MCF 10A (cell line): ENCODE measurements at places on chromosomes 7 and 10.

GRCh38 chr7:109964780-109965179 lies 1126.1 kb upstream of the LRRN3 start:
- peaks cover 5% of the 10 kb centered on the region for H3K4me1 ChIP-seq
- no peaks in the 10 kb centered on the region for H3K27me3 ChIP-seq
- no peak overlapping the region for H3K27ac ChIP-seq
- H3K4me3 ChIP-seq = no peak overlapping the region
- DNase-seq = peak; percentile 31

GRCh38 chr7:143395187-143396149 lies 13.2 kb downstream of the EPHA1 start:
- DNase-seq = no peak
- H3K36me3 ChIP-seq = peaks cover 29% of the 10 kb centered on the region
- H3K27me3 ChIP-seq = no peaks in the 10 kb centered on the region
- peaks cover 11% of the 10 kb centered on the region for H3K4me1 ChIP-seq

DNA sequence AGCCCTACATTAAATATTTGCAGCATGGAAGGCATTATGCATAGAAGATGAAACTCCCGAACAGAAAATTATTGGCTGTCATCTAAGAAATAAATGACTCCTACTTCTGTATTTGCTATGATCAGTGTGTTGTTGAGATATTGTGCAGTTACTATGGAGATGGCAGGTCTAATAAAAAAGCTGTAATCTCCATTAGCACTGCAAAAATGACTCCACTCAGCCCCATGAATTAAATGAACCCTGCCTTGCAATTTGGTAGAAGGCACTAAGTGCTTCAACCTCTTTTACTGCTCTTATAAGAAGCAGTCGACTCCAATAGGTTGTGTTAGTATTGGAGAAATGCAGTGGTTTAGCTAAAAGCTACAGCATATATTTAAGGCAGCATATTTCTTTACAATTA lies 290.0 kb upstream of the PHYHIPL start:
- no peak for DNase-seq
- no peaks in the 10 kb centered on the region for H3K36me3 ChIP-seq
- H3K27me3 ChIP-seq = no peaks in the 10 kb centered on the region
- no peak overlapping the region for H3K4me3 ChIP-seq

- DNase-seq = no peak
- no peaks in the 10 kb centered on the region for H3K4me1 ChIP-seq
- no peaks in the 10 kb centered on the region for H3K27me3 ChIP-seq
Observed at GRCh38 chr10:19488592-19489280, 327.5 kb upstream of the PLXDC2 start.

- no peaks in the 10 kb centered on the region for H3K27me3 ChIP-seq
- peaks cover 11% of the 10 kb centered on the region for H3K4me1 ChIP-seq
- H3K36me3 ChIP-seq = peaks cover 13% of the 10 kb centered on the region
- DNase-seq = peak; percentile 52
Observed at GRCh38 chr7:75624134-75624832, 114.5 kb downstream of the HIP1 start.

GRCh38 chr7:143415742-143416397 lies 7.2 kb upstream of the EPHA1 start:
- no peaks in the 10 kb centered on the region for H3K27me3 ChIP-seq
- peak; percentile 47 for DNase-seq
- peaks cover 32% of the 10 kb centered on the region for H3K4me1 ChIP-seq

DNA sequence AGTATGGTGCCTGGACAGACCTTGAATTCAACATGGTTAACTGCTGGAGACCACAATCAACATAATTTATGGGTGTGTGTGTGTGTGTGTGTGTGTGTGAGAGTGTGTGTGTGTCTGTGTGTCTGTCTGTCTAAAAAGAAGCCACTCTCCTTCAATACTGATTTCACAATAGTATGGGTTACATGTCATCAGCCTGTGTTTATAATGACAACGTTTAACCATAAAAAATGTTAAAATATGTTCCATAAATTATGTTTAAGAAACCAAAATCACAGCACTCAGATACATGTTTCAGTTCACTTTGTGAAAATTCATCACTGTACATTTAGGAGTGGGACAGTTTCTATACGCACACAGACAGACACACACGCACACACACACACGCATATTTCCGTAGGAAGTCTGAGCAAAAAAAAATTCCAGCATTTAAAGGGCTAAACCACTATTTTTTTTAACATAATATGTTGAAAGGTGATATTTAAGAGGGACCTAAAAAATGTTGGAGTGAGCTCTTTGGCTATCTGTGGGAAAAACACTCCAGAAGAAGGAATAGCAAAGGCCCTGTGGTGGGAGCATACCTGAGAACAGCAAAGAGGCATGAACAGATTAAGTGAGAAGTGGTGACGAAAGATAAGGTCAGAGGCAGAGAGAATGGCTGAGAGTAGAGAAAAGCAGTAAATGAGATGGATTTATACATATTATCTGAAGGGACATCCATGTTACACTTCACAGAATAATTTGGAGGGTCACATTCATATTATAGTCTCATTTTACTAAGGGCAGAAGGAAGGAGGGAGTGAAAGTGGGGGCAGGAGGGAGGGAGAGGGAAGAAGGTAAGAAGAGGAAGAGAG lies 10.9 kb downstream of the PDZD8 start:
- H3K4me1 ChIP-seq = peaks cover 45% of the 10 kb centered on the region
- peak overlapping the region; percentile 17 for H3K4me3 ChIP-seq
- peak; percentile 49 for DNase-seq
- H3K27me3 ChIP-seq = no peaks in the 10 kb centered on the region
- H3K36me3 ChIP-seq = peaks cover 4% of the 10 kb centered on the region

- no peak overlapping the region for H3K4me3 ChIP-seq
- H3K27me3 ChIP-seq = no peaks in the 10 kb centered on the region
- H3K36me3 ChIP-seq = peaks cover 66% of the 10 kb centered on the region
- H3K27ac ChIP-seq = no peak overlapping the region
Observed at GRCh38 chr7:99386584-99387238, 12.2 kb downstream of the ARPC1B start.

DNA sequence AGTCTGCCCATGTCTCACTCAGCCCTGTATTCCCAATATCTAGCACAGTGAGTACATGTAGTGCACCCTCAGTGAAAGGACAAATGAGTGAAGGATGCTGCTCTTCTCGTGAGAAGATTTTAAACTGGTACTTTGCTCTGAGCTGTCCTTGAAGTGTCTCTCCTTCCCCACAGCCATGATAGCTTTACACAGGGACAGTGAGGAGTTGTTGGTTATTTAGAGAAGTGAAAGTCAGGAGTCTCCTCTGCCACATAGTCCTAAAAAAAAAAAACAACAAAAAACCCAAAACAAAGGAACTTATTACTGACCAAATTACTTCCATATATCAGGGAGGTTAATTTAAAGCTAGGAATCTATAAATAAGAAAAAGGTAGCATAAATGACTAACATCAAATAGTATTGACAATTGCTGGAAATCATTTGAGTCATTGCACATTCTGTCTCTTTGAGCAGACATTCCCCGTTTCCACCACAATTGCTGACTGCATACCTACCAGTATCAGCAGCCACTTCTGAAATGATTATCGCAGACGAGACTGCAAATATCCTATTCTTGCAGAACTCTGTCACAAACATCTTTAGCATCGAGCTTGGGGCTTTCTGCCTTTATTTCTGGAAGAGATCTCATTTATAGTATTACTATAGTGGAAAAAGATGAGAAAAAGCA lies 202.1 kb downstream of the PTEN start:
- no peak for DNase-seq
- no peaks in the 10 kb centered on the region for H3K27me3 ChIP-seq
- peaks cover 17% of the 10 kb centered on the region for H3K4me1 ChIP-seq
- H3K36me3 ChIP-seq = no peaks in the 10 kb centered on the region

DNA sequence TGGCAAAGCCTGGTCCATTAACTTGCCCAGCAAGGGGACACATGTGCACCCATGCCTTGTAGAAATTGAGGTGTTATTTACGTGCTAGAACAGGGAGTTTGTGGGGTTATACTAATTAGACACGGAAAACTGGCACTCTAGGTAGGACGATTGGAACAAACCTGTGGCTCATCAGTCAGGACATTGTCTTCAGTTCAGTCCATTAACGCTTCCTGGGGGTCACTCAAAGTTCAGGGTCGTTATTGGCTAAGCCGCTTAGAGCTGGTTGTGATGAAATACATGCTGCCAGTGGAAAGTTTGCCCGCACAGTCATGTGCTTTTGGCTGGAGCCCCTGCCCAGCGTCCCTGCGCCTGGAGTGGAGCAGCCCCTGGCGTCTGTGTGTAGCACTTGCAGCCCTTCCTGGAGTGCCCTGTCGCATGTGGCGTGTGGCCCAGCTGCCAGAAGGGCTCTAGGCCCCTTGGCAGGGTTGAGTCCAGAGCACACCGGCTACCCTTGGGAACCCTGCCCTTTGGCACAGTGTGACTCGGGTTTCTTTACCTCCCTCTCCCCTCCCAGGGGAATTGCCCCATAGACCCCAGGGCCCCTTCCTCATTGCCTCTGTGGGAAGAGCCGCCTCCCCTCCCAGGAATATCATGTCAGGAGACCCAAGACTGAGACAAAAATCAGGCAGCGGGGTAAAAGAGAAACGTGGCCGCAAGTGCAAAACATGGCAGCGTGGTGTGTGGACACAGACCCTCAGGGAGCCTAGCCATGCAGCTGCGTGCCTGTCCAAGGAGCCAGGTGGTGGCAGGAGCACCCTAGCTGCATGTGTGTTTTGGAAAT lies 9.8 kb downstream of the ZNF775 start:
- H3K27me3 ChIP-seq = no peaks in the 10 kb centered on the region
- no peak overlapping the region for H3K4me3 ChIP-seq
- no peaks in the 10 kb centered on the region for H3K36me3 ChIP-seq
- DNase-seq = no peak

- no peak for DNase-seq
- H3K36me3 ChIP-seq = no peaks in the 10 kb centered on the region
- H3K27me3 ChIP-seq = peaks cover 67% of the 10 kb centered on the region
- H3K4me1 ChIP-seq = no peaks in the 10 kb centered on the region
Observed at GRCh38 chr10:97188261-97188711, 2.5 kb upstream of the SLIT1 start.

- no peaks in the 10 kb centered on the region for H3K4me1 ChIP-seq
- H3K36me3 ChIP-seq = no peaks in the 10 kb centered on the region
- DNase-seq = no peak
- no peak overlapping the region for H3K27ac ChIP-seq
- H3K27me3 ChIP-seq = no peaks in the 10 kb centered on the region
Observed at GRCh38 chr10:116669832-116670644, 49.3 kb downstream of the PNLIPRP2 start.

GRCh38 chr7:123929655-123930054 lies 4.6 kb downstream of the SPAM1 start:
- H3K4me3 ChIP-seq = no peak overlapping the region
- DNase-seq = no peak
- H3K4me1 ChIP-seq = peaks cover 10% of the 10 kb centered on the region
- H3K27ac ChIP-seq = peak overlapping the region; percentile 70
- no peaks in the 10 kb centered on the region for H3K27me3 ChIP-seq

GRCh38 chr7:3200504-3200903 lies 100.5 kb upstream of the SDK1 start:
- peaks cover 19% of the 10 kb centered on the region for H3K27me3 ChIP-seq
- DNase-seq = peak; percentile 71
- no peaks in the 10 kb centered on the region for H3K36me3 ChIP-seq
- no peak overlapping the region for H3K4me3 ChIP-seq
- H3K4me1 ChIP-seq = peaks cover 8% of the 10 kb centered on the region

- peak; percentile 52 for DNase-seq
- H3K27ac ChIP-seq = no peak overlapping the region
- H3K27me3 ChIP-seq = no peaks in the 10 kb centered on the region
Observed at GRCh38 chr10:88791924-88792323, 10.6 kb upstream of the LIPM start.

DNA sequence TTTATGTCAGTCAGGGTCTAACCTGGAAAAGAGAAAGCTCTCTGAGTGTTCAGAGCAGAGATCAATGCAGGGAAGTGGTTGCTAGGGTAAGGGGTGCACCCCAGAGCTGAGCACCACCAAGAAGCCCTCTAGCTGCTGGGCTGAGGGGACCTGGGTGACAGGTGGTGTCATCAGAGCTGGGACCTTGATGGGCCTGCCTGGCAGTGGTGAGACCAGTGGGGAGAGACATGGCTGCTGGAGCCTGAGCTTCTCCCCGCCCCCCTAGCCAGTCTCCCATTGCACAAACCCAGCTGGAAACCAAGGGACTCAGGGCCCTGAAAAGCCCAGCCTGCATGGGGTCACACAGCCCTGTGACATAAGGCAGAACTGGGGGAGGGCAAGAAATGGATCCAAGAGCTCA lies 49.1 kb upstream of the OSBPL3 start:
- no peak for DNase-seq
- H3K36me3 ChIP-seq = peaks cover 7% of the 10 kb centered on the region
- no peak overlapping the region for H3K4me3 ChIP-seq

- H3K27ac ChIP-seq = no peak overlapping the region
- H3K27me3 ChIP-seq = peaks cover 10% of the 10 kb centered on the region
- DNase-seq = no peak
- no peaks in the 10 kb centered on the region for H3K4me1 ChIP-seq
- no peaks in the 10 kb centered on the region for H3K36me3 ChIP-seq
- H3K4me3 ChIP-seq = no peak overlapping the region
Observed at GRCh38 chr7:157690833-157691585, 354.2 kb downstream of the DNAJB6 start.

DNA sequence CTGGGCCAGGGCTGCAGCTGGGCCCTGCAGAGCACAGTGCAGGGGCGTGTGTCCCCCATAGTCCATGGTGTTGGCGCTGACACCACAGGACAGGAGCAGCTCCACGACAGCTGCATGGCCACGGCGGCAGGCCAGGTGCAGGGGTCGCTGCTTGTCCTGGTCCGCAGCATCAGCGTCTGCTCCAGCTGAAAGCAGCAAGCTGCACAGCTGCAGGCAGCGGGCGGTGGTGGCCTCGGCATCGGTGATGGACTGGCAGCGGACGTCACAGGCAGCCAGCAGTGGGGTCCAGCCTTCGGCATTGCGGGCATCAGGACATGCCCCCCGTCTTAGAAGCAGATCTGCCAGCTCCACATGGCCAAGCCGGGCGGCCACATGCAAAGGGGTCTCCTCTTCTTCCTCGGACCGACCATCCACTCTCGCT lies 6.0 kb downstream of the ASB10 start:
- H3K4me1 ChIP-seq = no peaks in the 10 kb centered on the region
- no peak overlapping the region for H3K27ac ChIP-seq
- no peak overlapping the region for H3K4me3 ChIP-seq
- H3K36me3 ChIP-seq = no peaks in the 10 kb centered on the region
- no peak for DNase-seq

GRCh38 chr10:11397980-11398580 lies 213.4 kb downstream of the USP6NL start:
- no peak overlapping the region for H3K4me3 ChIP-seq
- H3K36me3 ChIP-seq = no peaks in the 10 kb centered on the region
- DNase-seq = peak; percentile 10
- no peaks in the 10 kb centered on the region for H3K4me1 ChIP-seq
- peaks cover 20% of the 10 kb centered on the region for H3K27me3 ChIP-seq

DNA sequence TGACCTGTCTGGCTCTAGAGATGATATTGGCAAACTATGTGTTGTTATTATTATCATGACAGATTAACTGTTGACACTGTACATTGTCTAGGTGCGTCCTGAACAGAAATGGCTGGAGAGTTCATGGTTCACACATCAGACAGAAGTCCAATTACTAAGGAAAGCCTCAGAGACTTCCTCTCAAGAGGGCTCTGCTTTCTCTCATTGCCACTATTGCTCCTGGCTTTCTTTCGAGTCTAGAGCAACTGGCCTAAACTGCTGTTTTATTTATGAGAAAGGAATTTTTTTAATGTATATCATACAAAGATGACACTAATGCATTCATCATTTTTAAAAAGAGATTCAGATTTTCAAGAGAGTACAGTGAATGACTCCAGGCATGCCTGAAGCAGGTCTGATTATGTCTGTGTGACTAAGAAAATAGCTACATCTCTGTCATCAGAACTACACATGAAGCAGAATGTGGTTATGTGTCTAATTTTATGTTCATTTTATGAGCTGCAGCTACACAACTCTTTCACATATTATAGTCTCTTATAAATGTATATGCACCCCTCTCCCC lies 30.4 kb downstream of the NRCAM start:
- peaks cover 11% of the 10 kb centered on the region for H3K27me3 ChIP-seq
- H3K27ac ChIP-seq = no peak overlapping the region
- no peaks in the 10 kb centered on the region for H3K36me3 ChIP-seq
- no peak overlapping the region for H3K4me3 ChIP-seq
- no peak for DNase-seq
